NCI-H460 (cell line): ENCODE measurements at places on chromosomes 11 and 22. TPM values are rescaled to one million over a fixed set of nuclear protein-coding genes. Genes with fewer than 3 reads are reported as not detected.

GRCh38 chr11:114232400-114233059 lies 63.7 kb upstream of the NNMT start:
- no peak for DNase-seq

DNA sequence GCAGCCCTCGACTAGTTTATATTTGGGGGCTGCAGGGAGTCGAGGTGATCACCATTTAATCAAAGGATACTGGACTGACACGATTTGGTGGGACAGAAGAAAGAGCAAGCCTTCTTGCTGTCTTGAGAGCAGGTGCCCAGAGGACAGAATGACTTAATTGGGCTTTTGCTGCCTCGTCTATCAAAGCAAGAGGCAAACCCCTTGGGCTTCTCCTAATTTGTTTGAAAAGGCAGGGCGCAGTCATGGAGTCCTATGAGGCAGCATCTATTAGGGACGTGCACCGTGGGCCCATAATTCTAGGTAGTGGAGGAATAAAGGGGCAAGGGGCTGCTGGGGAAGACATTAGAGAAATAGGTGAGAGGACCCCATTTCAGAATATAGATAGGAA lies 1411.3 kb downstream of the TBC1D22A start:
- no peak for DNase-seq

DNA sequence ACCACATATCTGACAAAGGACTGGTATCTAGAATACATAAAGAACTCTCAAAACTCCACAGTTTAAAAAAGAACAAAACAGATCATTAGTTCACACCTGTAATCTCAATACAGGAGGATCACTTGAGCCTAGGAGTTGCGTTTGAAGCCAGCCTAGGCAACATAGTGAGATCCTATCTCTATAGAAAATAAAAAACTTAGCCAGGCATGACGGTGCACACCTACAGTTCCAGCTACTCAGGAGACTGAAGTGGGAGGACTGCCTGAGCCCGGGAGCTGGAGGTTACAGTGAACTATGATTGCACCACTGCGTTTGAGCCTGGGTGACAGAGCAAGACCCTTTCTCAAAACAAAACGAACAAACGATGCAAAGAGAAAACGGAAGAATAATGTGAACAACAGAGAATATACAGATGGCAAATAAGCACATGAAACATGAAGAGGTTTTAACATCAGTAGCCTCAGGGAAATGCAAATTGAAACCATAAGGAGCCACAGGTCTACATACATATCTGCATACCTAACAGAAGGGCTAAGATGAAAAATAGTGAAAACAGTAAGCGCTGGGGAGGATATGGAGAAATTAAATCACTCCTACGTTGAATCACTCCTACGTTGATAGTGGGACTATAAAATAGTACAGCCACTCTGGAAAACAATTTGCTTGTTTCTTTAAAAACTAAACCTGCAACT lies 70.7 kb downstream of the DGCR2 start:
- no peak for DNase-seq

Gene KLHDC7B
- total RNA-seq = 1.6 and 2.1 TPM in 2 replicates

Gene OLFML1
- 0.05 TPM in 1 of 2 replicates, not detected in the other for total RNA-seq

- DNase-seq = no peak
Observed at GRCh38 chr11:66326261-66327111, 9.6 kb upstream of the CD248 start.

GRCh38 chr11:1399386-1400316 lies 9.9 kb downstream of the BRSK2 start:
- no peak for DNase-seq

GRCh38 chr11:67058506-67058905 lies 1.9 kb downstream of the RHOD start:
- no peak for DNase-seq

- DNase-seq = no peak
Observed at GRCh38 chr11:50088231-50088630, 55.6 kb downstream of the OR4C45 start.
